ENCODE measurements at places on chromosomes 3 and 15. TPM values are rescaled to one million over a fixed set of nuclear protein-coding genes. Genes with fewer than 3 reads are reported as not detected.
A peak's percentile ranks its signal among the peaks of the same experiment; 100 is the strongest.

DNA sequence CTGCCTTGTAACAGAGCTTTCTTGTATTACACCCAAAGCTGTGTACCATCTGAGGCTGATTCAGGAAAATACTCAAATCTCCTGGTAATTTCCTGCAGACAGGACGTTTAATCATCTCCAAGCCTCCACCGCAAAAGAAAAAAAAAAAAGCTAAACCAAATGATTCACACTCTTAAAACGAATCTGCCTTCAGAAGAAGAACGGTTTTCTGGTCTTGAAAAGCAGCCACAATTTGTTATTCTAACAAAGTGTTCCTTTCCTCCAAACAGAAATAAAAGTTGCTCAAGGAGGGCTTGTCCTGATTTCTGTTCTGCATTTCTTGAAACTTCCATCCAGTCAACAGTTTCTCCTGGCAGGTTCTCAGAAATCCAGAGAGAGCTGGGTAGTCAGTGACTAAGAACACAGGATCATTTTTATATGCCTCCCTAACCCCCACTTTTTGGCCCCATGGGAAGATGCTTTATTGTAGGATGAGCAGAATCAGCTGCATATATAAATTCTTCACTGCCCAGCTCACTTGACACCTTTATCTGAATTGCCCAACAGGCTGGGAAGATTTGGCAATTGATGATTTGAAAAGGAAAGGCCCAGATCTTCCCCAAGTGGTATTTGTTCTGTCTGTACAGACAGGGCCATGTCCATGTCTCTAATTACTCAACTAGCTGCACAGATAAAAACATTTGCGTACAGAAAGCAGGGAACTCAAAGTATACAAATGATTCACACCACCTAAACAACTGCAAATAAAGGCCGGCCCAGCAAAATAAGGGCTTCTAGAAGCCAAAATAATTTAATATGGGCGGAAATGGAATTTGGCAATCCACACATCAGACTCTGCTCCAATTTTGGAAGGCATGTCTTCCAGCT is 41.0 kb upstream of the PRICKLE2 start:
- DNase-seq: peak; percentile 86
- no peaks in the 10 kb centered on the region for H3K36me3 ChIP-seq
- no peaks in the 10 kb centered on the region for H3K27me3 ChIP-seq
- H3K27ac ChIP-seq: peak overlapping the region; percentile 73
- H3K4me1 ChIP-seq: peaks cover 36% of the 10 kb centered on the region
- H3K4me3 ChIP-seq: peak overlapping the region; percentile 81

DNA sequence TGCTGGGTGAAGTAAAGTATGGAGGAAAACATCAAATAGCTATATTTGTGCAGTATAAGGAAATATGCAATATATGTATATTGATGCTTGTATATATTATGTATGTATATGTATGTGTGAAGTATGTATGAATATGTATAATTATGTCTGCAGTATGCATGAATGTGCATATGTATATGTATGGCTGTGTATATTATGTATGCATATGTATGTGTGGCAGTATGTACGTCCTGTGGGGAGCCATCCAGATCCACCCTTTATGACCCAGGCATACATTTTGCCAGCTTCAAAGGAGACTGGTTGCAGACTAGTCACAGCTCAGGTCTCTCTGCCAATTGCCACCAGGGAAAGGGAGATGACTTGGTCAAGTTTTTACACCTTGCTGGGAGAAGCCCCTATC is 24.1 kb downstream of the CCDC54 start:
- H3K4me3 ChIP-seq: no peak overlapping the region
- H3K4me1 ChIP-seq: peaks cover 17% of the 10 kb centered on the region
- no peak overlapping the region for H3K27ac ChIP-seq

DNA sequence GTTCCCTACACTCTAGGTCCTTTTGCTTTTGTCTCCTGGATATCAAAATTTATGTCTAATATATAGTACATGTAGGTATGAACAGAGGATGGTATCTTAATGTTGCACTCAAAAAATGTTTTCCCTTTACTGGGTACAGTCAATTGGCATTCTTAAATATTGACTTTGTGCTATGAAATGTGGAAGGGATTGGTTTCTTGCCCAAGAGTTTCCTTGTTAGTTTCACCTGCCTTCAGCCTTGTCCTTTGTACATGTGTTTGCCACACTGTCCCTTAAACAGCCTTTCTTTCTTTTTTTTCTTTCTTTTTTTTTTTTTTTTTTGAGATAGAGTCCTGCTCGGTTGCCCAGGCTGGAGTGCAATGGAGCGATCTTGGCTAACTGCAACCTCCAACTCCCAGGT is 287.1 kb downstream of the SQOR start:
- H3K27me3 ChIP-seq: no peaks in the 10 kb centered on the region
- H3K4me3 ChIP-seq: no peak overlapping the region
- DNase-seq: no peak

Gene IQCH
- 4.7 TPM for total RNA-seq

Gene CASR
- not detected for total RNA-seq

Gene COX17
- total RNA-seq: 8.0 TPM

DNA sequence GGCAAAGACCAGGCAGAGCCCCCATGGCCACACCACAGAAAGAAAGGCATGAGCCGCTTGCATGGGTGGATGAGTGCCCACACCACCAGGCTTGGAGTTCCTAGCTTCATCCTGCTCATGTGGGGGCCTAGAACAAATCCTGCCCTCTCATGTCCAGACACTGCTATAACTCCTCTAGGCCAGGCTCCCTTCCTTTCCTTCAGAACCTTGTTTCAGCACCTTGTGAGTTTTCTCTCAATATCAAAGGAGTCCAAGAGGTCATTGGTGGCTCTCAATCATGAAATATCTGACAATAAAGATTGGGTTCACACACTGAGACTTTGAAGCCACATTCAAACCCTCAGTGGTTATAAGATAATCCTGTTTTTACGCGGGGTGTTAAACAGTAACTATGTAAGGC is 12.7 kb downstream of the SLC6A20 start:
- no peak overlapping the region for H3K4me3 ChIP-seq
- peaks cover 37% of the 10 kb centered on the region for H3K27me3 ChIP-seq
- no peaks in the 10 kb centered on the region for H3K36me3 ChIP-seq
- no peak for DNase-seq
- no peak overlapping the region for H3K27ac ChIP-seq

- no peaks in the 10 kb centered on the region for H3K36me3 ChIP-seq
- H3K4me1 ChIP-seq: peaks cover 14% of the 10 kb centered on the region
- H3K27ac ChIP-seq: no peak overlapping the region
Measured at GRCh38 chr3:119195911-119196310, 22.5 kb downstream of the UPK1B start.

- no peaks in the 10 kb centered on the region for H3K36me3 ChIP-seq
- no peaks in the 10 kb centered on the region for H3K27me3 ChIP-seq
- H3K4me3 ChIP-seq: no peak overlapping the region
- H3K27ac ChIP-seq: no peak overlapping the region
Measured at GRCh38 chr3:137477614-137478013, 286.5 kb upstream of the SOX14 start.

Gene ELP6
- total RNA-seq: 23.5 TPM

GRCh38 chr3:168736202-168736601 is 640.5 kb upstream of the GOLIM4 start:
- no peaks in the 10 kb centered on the region for H3K27me3 ChIP-seq
- no peaks in the 10 kb centered on the region for H3K4me1 ChIP-seq
- no peak overlapping the region for H3K27ac ChIP-seq
- H3K4me3 ChIP-seq: no peak overlapping the region
- H3K36me3 ChIP-seq: no peaks in the 10 kb centered on the region

- H3K4me1 ChIP-seq: peaks cover 2% of the 10 kb centered on the region
- no peak overlapping the region for H3K27ac ChIP-seq
- H3K27me3 ChIP-seq: no peaks in the 10 kb centered on the region
- peak overlapping the region; percentile 31 for H3K4me3 ChIP-seq
- no peak for DNase-seq
- H3K36me3 ChIP-seq: no peaks in the 10 kb centered on the region
Measured at GRCh38 chr3:144109944-144110343, 138.3 kb downstream of the DIPK2A start.

Gene RFT1
- 12.7 TPM for total RNA-seq

DNA sequence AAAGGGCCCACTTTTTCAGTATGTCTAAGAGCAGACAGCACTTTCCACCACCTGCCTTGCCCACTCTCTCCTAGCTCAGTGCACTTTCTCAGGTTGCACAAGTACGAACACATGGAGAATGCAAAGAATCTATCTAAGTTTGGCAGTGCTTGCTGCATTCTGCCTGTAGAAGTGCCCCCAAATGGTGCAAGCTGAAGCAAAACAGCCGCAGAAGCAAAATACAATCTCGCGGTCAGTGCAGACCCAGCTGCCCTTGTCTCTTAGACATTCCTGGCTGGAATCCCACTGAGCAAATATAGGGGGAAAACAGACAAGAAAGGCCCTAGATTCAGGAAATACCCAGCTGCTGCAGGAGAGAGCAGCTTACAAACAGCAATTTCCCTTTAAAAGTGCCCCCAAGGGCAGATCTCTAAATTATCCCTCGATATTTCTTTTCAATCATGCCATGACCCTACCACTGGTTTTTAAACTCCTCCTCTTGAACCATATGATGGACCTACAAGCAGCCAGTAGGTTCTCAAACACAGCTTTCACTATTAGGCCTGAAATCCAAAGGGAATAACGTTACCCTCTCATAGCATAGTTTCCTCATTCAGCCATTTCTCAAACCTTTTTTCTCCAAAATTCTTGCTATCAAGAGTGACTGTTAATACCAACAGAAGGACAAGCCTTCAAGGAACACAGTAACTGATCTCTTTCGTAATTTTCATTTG is 67.0 kb downstream of the TNIK start:
- no peak overlapping the region for H3K4me3 ChIP-seq
- no peaks in the 10 kb centered on the region for H3K4me1 ChIP-seq
- H3K36me3 ChIP-seq: no peaks in the 10 kb centered on the region

Gene CSPG4
- 20.3 TPM for total RNA-seq

Gene GNAT1
- not detected for total RNA-seq

- H3K36me3 ChIP-seq: no peaks in the 10 kb centered on the region
- no peaks in the 10 kb centered on the region for H3K27me3 ChIP-seq
- H3K27ac ChIP-seq: no peak overlapping the region
- no peak for DNase-seq
- H3K4me3 ChIP-seq: no peak overlapping the region
Measured at GRCh38 chr3:27500035-27500434, 15.9 kb upstream of the SLC4A7 start.

DNA sequence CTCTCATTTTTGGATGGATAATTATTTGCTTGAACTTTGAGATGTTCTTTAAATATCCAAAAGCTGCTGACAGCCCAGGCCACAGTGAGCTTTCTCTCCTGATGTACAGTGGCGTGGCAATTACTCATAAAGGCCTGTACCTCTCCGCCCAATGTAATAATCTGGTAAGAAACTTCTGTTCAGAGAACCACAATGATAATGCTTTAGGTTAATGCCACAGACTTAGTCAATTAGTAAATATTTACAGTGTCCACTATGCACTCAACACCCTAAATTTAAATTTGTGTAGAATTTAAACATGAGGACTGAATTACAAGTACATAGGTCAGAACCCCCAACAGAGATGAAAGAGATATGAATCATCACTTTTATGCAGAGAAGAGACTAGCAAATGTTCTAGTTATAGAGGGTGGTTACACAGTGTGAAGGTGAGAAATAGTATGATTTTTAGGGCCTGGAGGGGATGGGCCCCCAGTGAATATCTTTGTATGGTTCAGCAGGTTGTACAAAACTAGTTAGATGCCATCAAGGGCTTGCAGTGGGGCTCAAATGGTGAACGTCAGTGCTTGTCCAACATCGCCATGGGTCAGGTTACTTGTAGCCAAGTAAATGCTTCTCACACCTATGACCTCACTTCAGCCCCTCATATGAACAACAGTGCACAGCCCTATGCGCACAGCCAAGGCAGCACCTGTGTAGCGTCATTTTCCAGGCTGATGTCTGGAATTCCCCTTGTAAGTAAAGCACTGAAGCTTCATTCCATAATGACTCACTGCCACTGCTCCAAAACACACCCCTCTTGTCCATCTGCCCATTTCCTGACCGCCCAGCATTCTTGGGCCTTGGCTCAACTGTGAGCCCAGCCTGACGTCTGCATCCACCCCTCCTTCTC is 13.3 kb downstream of the ABHD2 start:
- peaks cover 6% of the 10 kb centered on the region for H3K36me3 ChIP-seq
- peak overlapping the region; percentile 12 for H3K4me3 ChIP-seq
- H3K27me3 ChIP-seq: no peaks in the 10 kb centered on the region

- H3K4me1 ChIP-seq: no peaks in the 10 kb centered on the region
- DNase-seq: no peak
- H3K36me3 ChIP-seq: no peaks in the 10 kb centered on the region
- H3K4me3 ChIP-seq: no peak overlapping the region
- no peaks in the 10 kb centered on the region for H3K27me3 ChIP-seq
Measured at GRCh38 chr3:22969276-22969675, 233.9 kb upstream of the UBE2E2 start.

DNA sequence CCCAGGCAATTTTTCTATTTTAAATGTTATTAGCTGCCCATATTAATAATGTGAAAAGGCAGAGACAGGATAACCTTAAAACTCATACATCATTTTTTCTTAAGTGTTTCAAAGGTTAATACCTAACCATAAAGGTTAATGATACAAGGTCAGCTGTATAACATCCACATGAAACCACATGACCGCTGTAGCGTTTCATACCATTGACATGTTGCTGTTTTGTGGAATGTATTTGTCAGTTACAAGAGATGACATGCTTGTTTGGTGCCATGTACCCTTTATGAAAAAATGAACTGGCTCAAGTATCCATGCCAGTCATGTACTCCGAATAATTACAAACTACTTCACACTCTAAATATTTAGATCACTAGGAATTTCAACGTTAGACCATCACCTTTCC is 207.4 kb downstream of the FMN1 start:
- H3K4me1 ChIP-seq: peaks cover 6% of the 10 kb centered on the region
- no peak for DNase-seq
- no peaks in the 10 kb centered on the region for H3K36me3 ChIP-seq
- no peak overlapping the region for H3K4me3 ChIP-seq

GRCh38 chr3:20201143-20201542 is 15.1 kb upstream of the SGO1 start:
- H3K4me3 ChIP-seq: no peak overlapping the region
- no peaks in the 10 kb centered on the region for H3K36me3 ChIP-seq

Gene FANCD2OS
- total RNA-seq: not detected

Gene DUOX1
- total RNA-seq: under 0.01 TPM

Gene DCBLD2
- total RNA-seq: 278 TPM

Gene MUC4
- total RNA-seq: not detected

- DNase-seq: no peak
- H3K4me1 ChIP-seq: peaks cover 10% of the 10 kb centered on the region
- no peaks in the 10 kb centered on the region for H3K36me3 ChIP-seq
- no peak overlapping the region for H3K4me3 ChIP-seq
Measured at GRCh38 chr3:104892044-104892443, 474.7 kb upstream of the ALCAM start.

DNA sequence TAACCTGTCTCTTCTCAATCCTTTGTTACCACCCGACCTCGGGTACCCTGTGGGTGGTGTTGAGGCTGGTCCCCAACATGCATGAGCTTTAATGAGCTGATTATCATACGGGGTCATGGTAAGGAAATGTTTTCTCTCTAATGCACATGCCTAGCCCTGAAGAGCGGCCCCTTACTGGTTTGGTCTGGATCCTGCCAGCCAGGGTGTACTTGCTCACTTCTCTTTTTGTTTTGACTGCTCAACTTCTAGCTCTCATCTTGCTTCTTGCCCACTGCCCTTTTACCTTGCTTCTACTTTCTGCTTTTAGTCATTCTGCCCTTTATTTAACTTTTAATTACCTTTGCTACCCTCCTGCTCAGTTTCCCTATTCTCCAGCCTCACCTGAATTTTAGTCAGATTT is 44.3 kb upstream of the ACAD9 start:
- no peak for DNase-seq
- H3K27ac ChIP-seq: no peak overlapping the region
- no peaks in the 10 kb centered on the region for H3K36me3 ChIP-seq

Data from osteoblast (primary cell).